ENCODE measurements at places on chromosomes 4 and X.

DNA sequence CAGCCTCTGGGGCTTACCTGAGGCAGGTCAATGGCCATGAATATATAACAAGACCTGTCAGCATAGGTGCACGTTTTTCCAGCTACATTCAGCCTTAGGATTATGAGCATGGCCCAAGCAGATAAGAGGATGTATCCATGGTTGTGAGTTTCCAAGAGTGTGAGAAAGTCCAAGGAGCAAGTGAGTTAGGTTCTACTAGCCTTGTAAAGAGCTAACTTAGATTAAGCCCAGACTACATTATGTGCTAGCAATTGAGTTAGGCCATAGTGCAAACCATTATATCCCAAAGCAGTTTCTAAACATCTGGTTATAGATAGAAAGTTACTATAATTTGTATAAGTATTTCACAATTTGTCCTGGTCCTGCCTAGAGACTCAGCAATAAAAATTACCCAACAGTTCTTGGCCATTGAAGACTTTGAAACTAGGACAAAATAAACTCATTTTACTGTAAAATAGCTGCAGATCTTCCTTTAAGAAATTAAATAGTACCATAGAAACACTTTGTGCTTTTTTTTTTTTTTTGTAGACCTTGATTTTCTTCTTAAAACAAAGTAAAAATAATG lies 312.0 kb downstream of the CAMK2D start:
- no peak for DNase-seq

DNA sequence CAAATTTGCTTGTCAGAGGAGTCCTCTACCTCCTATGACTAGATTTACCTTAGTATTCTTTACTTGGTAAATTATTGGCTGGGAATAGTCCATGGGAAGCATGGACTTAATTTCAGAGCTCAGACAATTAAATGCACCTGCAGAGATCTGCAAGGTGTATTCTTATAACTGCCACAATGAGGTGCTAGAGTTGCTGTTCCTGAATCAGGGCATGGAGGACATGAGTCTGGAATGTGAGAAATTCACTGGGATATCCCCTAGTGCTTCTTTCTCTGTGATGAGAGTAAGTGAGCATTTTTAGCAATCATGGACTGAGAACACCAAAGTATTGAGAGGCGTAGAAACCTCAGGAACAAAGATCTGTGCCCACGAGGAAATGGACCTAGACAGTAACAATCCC lies 32.9 kb upstream of the GRID2 start:
- no peak for DNase-seq

DNA sequence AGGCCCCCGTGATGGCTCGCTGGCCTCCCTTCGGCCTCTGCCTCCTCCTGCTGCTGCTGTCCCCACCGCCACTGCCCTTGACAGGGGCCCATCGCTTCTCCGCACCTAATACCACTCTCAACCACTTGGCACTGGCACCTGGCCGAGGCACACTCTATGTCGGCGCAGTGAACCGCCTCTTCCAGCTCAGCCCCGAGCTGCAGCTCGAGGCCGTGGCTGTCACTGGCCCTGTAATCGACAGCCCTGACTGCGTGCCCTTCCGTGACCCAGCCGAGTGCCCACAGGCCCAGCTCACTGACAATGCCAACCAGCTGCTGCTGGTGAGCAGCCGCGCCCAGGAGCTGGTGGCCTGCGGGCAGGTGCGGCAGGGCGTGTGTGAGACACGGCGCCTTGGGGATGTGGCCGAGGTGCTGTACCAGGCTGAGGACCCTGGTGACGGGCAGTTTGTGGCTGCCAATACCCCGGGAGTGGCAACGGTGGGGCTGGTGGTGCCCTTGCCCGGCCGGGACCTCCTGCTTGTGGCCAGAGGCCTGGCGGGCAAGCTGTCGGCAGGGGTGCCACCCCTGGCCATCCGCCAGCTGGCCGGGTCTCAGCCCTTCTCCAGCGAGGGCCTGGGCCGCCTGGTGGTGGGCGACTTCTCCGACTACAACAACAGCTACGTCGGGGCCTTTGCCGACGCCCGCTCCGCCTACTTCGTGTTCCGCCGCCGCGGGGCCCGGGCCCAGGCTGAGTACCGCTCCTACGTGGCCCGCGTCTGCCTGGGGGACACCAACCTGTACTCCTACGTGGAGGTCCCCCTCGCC lies 3.0 kb downstream of the PLXNB3 start:
- DNase-seq, result no peak

DNA sequence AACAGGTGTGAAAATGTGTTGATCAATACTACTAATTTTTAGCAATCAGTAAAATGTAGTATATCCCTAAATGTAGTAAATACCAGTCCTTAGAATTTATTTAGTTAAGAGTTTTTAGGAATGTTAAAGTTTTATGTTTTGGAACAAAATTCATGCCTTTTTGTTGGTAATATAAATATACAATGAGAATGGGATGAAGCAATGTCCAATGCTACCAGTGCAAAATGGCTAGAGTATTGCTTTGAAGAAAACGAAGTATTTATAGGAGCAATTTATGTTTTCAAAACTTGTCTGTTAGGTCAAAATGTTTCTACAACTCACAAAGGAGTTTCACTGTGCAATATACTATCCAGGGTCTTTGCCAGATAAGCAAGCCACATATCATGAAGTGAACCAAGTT lies 851.5 kb downstream of the PCDH18 start:
- DNase-seq, result no peak

DNA sequence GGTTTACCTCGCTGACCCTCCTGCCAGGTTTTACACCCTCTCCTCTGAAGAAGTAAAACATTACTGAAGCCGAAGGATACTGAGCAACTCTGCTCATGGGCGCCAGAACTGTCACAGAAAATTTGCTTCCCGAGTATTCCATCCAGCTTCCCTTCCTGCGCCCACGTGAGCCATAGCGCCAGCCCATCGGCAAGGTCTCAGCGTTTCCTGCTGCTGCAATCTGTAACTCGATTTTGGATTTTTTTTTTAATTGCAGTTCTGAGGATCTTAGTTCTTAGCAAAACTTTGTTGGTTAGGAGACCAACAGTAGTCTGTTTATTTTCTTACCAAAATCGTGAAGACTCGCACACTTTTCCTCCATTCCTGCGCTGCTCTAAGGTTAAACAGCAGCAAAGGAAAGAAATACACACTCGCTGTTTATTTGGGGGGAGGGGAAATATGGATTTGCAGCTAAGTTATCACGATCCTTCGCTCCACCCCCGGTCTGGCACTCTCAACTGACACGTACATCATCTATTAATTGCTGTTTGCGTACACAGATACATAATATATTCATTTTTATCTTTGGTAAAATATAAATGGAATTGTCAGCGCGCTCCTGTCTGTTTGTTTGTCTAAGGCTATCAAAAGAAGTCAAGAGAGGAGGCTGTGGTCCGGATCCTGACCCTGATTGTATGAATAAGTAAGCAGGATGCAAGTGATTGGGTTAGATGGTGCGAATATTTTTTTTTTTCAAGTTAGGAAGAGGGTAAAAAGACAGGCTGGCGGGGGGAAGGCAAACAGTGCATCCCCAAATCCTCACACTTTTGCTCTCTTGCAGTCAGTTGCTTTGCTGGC lies at the start of gene TLL1:
TSS of gene TLL1 (plus strand) at position 777 of the 837 bp plus-strand sequence. CDS start 668 bp downstream, outside the sequence.
- DNase-seq, result no peak

- DNase-seq, result no peak
Measured at GRCh38 chr4:61666244-61666643, 466.1 kb downstream of the ADGRL3 start.

- no peak for DNase-seq
Measured at GRCh38 chr4:100842856-100843255, 325.0 kb upstream of the EMCN start.

GRCh38 chr4:6658209-6658595 lies 17.7 kb downstream of the MRFAP1 start:
- DNase-seq, result no peak
